SHP77 (cell line): ENCODE measurements at places on chromosomes 13 and 19.

- peak; percentile 2 for DNase-seq
These were observed 915.2 kb downstream of the PCDH9 start for GRCh38 chr13:66314911-66315310.

DNA sequence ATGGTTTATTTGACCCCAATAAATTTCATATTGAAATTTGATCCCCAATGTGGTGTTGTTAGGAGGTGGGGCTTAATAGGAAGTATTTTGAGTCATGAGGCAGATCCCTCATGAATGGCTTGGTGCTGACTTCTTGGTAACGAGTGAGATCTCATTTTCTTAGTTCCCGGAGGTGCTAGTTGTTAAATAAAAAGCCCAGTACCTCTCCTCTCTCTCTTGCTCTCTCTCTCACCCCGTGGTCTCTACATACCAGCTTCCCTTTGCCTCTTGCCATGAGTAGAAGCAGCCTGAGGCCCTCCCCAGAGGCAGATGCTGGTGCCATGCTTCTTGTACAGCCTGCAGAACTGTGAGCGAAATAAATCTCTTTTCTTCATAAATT, 39.4 kb upstream of the KATNAL1 start:
- DNase-seq, result no peak

DNA sequence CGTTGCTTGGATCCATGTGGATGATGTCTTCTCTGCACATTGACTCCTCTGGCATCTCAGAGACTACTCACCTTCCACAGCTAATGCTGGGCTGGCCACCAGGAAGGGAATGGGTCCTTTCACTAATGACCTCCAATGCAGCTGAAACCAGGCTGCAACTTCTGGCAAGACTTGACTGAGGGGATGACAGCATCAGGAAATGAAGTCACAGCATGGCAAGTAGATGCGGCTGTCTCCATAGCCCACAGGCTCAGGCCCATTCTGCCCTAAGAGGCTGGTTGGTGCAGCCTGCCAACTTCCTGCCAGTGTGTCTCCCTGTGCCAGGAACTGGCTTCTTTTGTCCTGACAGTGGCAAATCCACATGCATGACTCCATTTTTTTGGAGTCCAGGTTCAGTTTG, 467.3 kb downstream of the TSHZ3 start:
- DNase-seq, result no peak

GRCh38 chr13:106522112-106522705, 13.3 kb downstream of the EFNB2 start:
- DNase-seq, result no peak

DNA sequence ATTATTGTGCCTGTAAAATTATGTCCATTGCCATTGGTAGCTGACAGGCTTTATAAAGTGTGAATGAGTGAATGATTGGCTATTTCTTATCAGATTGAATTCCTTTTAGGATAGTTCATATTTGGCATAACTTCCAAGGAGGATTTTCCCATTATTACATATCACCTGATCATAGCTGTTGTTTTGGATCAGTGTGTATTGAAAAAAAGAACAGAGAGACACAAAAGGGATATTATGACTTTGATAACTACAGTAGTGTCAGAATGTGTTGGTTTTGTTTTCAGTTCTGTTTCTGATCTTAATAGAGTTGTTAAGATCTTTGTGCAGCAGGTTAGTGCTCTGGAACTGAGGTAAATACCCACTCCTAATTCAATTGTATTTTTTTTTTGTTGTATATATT, 103.8 kb downstream of the LRCH1 start:
- DNase-seq, result no peak

DNA sequence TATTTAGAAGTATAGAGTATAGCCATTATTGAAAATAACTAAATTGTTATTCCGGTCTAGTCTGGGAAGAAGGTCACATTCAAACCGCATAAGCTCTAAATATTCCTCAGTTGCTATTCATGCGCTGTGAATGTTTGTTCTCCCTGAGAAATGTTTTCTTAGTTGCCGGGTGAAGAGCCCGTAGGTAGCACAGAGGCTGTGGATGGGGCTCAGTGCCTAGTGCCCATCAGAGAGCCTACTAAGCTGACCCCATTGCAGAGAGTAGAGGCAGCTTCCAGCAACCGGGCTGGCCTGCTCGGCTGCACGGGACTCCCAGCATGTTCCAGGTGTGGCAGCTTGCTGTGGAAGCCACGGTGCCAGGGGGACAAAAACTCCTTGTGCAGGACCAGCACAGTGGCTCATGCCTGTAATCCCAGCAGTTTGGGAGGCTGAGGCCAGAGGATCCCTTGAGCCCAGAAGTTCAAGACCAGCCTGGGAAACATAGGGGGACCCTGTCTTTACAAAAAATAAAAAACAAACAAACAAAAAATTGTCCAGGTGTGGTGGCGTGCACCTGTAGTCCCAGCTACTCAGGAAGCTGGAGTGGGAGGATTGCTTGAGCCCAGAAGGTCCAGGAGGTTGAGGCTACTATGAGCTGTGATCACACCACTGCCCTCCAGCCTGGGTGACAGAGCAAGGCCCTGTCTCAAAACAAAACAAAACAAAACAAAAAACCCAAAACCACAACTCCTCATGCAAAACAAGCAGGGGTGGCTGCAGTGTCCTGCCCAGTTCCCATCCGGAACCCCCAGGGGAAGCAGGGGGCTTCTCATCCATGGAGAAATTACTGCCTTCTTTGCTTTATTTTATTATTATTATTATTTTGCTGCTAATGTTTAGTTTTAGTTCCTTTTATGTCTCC, 82.5 kb downstream of the KCTD15 start:
- DNase-seq, result no peak
